ENCODE measurements at places on chromosomes 5 and 9.

DNA sequence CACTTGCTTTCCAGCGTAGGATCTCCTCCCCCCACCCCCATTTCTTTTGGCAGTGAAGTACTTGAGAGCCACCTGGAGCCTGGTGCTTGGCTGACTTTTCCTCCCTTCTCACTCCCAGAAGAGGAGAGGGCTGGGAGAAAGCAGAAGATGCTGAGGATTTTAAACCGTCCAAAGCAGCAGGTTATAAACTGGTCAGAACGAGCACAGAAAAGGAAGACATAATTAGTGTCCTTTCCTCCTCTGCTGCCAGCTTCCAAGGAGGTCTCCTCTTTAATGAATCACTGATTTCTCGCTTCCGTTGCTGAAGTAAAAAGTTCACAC, 563 bp upstream of the FGF10 start:
- no peak for DNase-seq

GRCh38 chr9:37390759-37391158, 31.7 kb upstream of the GRHPR start:
- DNase-seq, result no peak

- no peak for DNase-seq
Measured at GRCh38 chr5:51034222-51034901, 348.9 kb upstream of the ISL1 start.

DNA sequence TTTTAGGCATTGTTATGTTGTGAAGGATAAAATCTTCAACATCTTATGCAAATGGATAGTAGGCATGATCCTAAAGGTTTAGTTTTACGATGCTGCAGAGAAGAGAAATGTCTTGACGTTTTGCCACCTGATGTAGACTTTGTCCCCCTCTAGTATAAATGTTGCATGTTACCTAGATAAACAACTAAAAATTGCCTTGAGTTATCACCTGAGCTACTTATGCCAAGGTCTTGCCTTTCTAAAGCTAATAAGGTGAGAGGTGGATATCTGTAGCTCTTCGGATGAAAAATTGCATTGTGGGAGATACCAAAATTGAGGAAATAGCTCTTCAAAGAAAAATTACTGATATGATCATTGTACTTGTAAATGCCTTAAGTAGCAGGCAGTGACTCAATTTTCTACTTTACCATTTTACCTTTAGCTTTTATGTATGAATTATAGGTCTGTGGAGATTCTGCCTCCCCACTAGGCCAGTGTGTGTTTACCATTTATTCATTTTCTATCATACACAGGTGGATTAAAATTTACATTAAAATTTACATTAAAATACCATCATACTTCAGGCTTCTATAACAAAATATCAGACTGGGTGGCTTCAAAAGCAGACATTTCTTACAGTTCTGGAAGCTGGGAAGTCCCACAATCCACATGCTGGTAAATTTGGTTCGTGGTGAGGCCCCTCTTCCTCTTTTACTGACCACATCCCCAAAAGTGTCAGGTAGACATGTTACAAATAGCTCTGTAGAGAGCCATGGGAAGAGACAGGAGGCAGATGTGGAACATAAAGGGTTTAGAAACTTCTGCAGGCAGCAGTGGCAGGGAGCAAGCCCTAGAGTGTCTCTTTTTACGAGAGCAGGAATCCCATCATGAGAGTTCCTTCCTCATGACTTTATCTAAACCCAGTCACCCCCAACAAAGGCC, 100.7 kb upstream of the ERBIN start:
- DNase-seq, result no peak

DNA sequence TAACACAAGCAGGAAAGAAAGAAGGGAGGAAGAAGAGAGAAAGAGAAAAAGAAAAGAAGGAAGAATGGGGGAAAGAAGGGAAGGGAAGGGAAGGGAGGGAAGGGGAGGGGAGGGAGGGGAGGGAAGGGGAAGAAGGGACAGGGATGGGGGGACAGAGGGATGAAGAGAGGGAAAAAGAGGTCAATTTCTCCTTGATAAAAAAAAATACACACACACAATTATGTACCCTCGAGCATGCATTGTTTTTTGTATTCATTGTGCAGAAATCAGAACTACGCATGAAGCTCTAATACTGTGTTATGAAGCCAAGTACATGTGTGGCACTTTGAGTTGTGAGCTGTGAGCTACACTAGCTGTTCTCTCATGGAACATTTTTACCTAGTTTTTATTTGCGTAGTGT, 274.9 kb upstream of the CDH18 start:
- DNase-seq, result no peak
